Astrocyte of the spinal cord (primary cell): ENCODE measurements at places on chromosomes 11 and 22.

DNA sequence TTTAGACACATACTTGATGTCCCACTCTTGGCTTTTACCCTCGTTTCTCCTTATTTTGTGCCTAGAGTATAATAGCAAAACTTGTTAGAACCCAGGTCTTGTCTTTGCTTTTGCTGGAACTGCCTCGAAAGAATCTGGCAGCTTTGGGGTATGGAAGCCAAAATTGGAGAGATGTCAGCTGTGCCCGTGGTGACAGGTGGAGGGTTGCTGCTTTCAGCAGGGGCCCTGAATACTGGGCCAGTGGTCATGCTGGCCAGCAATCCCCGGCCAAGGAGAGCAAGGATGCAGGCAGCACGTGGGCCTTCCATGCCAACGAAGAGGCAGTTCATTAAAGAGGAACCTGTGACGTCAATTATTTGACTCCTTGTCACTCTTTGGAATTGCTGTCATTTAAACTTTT lies 181.1 kb downstream of the HIPK3 start:
- no peak for DNase-seq

GRCh38 chr11:11332141-11332710 lies 20.8 kb downstream of the CSNK2A3 start:
- no peak for DNase-seq

- peak; percentile 48 for DNase-seq
These were observed 231.0 kb downstream of the DDX10 start for GRCh38 chr11:108895579-108896480.

GRCh38 chr11:42620796-42621195 lies 691.0 kb upstream of the API5 start:
- no peak for DNase-seq

- DNase-seq, result peak; percentile 28
These were observed 14.1 kb upstream of the MDK start for GRCh38 chr11:46367244-46367915.

DNA sequence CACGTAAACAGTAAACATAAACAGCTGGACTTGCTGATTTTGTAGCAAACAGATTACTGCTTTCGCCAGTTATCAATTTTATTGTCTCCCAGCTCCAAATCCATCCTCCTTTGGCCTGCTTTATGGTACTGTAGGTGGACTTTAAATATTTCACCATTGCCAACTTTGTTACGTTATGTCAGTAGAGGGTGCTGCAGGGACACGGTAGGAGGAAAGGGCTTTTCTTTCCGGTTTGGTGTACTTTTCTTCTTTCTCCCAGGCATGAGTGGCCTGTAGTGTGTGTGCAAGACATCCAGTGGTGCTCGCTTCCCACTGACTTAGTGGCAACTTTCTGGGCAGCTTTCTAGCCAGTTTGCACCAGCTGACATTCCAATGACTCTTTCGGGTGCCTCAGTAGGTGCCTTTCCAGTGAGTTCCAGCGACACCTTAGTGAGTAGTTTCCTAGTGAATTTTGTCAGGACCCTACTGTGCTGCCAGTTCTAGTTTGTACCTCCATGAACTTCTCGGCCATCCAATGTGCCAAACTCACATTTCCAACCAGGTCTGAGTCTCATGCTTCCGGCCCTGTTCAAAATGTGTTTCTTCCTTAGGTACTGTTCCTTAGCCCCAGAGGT lies 267.6 kb upstream of the TENM4 start:
- DNase-seq, result peak; percentile 41

DNA sequence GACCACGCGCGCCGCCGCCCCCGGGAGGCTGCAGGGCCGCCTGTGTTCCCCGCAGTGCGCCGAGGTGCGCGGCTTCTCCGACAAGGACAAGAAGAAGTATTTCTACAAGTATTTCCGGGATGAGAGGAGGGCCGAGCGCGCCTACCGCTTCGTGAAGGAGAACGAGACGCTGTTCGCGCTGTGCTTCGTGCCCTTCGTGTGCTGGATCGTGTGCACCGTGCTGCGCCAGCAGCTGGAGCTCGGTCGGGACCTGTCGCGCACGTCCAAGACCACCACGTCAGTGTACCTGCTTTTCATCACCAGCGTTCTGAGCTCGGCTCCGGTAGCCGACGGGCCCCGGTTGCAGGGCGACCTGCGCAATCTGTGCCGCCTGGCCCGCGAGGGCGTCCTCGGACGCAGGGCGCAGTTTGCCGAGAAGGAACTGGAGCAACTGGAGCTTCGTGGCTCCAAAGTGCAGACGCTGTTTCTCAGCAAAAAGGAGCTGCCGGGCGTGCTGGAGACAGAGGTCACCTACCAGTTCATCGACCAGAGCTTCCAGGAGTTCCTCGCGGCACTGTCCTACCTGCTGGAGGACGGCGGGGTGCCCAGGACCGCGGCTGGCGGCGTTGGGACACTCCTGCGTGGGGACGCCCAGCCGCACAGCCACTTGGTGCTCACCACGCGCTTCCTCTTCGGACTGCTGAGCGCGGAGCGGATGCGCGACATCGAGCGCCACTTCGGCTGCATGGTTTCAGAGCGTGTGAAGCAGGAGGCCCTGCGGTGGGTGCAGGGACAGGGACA lies 2.7 kb downstream of the NLRP6 start:
- no peak for DNase-seq

DNA sequence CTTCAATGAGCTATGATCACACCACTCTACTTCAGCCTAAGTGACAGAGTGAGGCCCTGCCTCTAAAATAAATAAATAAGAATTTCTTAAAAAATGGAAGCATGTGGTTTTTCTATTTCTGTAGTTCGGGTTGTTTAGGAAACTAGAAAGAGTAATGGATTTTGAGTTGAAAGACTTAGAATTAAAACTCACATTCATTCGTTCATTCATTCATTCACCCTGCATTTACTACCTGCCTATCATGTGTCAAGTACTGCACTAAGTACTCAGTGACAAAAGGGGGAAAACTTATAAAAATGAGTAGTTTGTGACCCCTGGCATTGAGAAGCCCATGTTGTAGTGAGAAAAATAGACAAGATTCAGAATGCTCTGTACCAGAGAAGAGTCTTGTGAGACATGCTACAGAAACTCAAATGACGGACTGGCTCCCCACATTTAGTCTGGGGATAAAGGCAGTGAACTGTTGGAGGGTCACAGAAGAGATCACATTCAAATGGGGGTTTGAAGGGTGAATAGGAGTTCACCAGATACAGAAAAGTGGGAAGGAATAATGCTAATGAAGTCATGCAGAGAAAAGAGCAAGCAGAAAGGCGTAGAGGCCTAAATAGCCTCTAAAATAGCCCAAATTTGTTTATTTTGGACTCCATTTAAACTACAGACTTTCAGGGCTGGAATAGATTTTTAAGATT lies 7.0 kb downstream of the CSRP3 start:
- no peak for DNase-seq

DNA sequence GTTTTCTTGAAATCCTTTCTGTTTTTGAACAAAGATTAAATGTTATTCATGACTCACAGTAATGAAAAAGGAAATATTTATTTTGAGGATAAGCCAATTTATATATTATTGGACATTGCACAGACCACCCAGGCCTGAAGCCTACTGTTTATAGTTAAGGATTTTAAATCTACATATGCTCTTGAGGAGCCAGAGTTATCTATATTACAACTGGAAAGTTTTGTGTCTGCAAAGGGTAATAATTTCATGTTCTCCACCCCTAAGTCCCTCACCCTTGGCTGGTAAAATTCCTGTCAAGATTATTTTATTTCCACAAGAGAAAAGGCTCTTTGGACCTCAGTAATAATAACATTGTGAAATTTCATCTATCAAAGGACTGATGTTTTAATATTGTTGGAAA lies 228.2 kb downstream of the TMEM135 start:
- DNase-seq, result no peak

- DNase-seq, result no peak
These were observed 19.1 kb downstream of the APOBEC3H start for GRCh38 chr22:39115977-39116621.

- no peak for DNase-seq
These were observed 606 bp downstream of the RASSF7 start for GRCh38 chr11:561148-562003.

GRCh38 chr22:23520863-23521440 lies 59.1 kb downstream of the IGLL1 start:
- DNase-seq, result peak; percentile 46

DNA sequence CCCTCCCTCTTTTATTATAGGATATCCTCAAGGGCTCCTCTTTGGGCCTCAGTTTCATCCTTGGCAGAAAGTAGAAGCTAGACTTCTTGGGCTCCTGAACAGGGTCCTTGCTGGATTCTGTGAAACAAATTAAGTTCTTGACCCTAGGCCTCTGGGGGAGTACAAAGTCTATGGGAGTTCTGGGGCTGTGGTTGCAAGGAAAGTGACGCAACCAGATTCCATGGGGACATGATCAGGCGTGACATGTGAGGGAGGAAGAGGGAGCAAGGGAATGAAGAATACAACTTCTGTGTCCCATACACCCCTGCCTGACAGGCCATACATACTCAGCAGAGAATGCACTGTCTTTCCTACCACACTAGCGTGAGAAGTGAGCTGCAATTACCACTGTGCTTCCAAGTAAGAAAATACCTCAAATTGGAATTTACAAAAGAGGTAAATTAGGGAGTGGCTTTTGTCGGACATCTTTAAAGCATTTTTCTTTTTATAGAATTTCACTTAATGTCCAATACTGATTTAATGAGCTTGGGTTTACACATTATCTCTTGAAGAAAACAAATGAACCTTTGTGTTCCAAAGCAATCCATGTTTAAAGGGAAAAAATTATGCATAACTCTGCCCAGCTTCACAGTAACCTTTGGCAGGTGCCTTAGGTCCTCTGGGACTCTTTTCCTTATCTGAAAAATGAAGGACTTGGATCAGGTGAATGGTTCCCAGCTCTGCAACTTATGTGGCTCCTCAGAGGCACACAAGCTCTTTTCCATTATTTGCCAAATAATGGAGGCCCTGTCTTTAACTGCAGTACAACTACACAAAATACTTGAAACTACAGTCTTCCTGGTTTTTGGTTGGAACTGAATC lies 38.9 kb downstream of the LIMK2 start:
- no peak for DNase-seq

- peak; percentile 28 for DNase-seq
These were observed 1236.4 kb downstream of the FAM181B start for GRCh38 chr11:81497202-81497804.

GRCh38 chr22:50556703-50557102 lies 6.0 kb downstream of the SYCE3 start:
- no peak for DNase-seq

GRCh38 chr22:29740216-29740615 lies 20.4 kb downstream of the CABP7 start:
- DNase-seq, result no peak

DNA sequence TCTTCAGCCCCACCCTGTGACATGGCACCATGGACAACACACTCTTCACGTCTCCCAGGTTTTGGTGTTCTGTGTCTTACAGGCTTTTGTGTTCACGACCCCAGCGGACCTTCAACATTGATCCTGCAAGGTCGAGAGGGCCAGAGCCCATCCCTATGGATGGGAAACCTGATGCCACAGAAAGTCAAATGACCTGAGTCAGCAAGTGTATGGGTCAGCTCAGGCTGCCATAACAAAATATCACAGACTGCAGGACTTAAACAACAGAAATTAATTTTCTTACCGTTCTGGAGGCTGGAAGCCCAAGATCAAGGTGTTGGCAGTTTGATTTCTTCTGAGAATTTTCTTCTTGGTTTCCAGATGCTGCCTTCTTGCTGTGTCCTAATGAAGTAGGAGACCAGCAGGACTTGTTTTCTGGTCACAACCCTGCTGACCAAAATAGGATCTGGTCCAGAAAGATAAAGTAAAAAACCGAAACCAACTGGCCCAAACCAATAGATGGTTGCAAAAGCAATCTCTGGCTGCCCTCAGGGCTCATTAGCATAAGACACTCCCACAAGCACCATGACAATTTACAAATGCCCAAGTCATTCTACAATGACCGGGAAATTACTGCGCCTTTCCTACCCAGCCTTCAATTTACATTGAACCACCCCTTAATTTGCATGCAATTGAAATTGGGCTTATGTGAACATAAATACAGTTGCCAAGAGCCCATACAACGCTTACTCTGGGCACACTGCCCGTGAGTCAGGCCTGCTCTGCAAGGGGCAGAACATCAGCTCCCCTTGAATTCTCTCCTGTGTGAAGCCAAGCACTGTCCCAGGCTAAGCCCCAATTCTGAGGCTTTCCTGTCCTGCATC lies 113.9 kb downstream of the RPS6KA4 start:
- peak; percentile 14 for DNase-seq

- DNase-seq, result no peak
These were observed 26.2 kb downstream of the ELF5 start for GRCh38 chr11:34487430-34487829.

- DNase-seq, result no peak
These were observed 38.3 kb upstream of the GNB1L start for GRCh38 chr22:19892925-19893324.

GRCh38 chr11:62898027-62898426 lies 17.3 kb downstream of the SLC3A2 start:
- no peak for DNase-seq

- no peak for DNase-seq
These were observed 6.3 kb downstream of the CRY2 start for GRCh38 chr11:45853332-45854219.

DNA sequence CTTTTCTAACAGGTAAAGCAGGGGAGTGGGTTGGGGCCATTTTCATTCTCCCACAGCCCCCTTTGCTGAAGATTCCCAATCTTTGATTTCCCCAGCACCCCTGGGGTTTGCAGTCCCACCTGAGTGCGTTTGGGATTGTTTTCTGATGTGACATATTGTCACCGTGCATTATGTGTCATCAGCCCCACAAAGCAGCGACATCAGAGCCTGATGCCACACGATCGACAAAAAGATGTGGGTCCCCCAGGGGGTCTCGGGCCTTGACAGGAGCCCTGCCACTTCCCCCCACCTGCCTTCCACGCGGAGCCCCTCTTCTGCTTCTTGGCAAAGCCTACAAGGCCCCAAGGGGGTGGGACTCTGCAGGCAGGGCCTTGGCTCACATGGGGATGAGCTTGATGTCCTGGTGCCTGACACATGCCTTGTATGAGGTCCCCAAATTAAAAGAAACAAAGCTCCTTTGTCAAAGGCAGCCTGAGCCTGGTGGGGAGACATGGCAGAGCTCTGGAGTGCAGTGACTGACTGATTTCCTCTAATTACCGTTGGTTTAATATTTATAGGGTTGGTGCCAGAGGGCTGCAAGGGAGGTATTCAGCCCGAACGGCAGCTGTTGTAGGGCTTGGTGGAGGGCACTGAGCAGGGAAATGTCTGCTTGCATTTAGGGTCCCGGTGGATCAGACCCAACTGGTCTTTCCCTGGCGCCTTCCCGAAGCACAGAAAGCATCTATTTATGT lies 149.2 kb downstream of the MIAT start:
- DNase-seq, result no peak

- no peak for DNase-seq
These were observed 498.0 kb downstream of the BRD1 start for GRCh38 chr22:49329636-49330035.

DNA sequence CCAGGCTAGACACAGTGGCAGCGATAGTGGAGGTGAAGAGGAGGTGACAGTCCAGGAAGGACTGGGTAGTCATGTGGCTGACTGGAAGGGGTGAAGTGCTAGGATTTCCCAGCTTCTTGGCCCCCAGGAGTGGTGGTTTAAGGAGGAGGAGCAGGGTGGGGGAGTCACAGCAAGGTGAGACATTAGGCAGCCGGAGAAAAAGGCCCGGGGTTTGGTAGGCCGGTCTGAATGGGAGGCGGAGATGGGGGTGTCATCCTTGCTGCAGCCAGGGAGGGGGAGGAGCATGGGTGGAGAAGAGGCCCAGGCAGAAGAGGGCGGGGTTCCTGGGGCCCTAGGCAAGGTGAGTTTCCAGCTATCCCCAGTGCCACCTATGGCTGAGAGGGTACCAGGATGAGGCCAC lies 6.1 kb downstream of the SIPA1 start:
- no peak for DNase-seq
